Activated naive CD4-positive, alpha-beta T cell treated with anti-CD3 and anti-CD28 coated beads, Interleukin-2, amount 10 ng/mL, durations not matched to agents 7 days and 5 days (primary cell): ENCODE measurements at places on chromosomes 7 and 10.

DNA sequence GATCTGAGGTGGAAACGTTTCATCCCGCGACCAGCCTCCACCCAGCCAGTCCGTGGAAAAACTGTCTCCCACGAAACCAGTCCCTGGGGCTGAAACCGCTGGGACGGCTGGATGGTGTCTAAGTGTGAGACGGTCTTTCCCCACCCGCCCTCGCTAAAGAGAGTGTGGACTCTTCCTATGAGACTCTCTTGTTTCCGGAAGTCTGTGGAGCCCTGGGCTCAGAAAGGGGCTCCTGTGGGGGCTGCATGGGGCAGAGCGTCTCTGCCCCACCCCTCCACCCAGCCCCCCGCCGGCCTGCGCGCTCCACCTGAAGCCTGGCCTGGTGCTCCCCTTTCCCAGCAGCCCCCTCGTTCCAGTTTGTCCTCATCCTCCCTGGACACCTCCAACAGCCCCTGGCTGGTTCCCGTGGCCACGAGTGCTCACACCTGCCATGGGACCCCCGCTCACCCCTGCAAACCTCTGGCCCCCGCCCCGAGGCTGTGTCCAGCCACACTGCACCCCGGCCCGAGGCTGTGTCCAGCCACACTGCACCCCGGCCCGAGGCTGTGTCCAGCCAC, 28.7 kb downstream of the CFAP46 start:
- H3K36me3 ChIP-seq: no peaks in the 10 kb centered on the region
- no peak overlapping the region for H3K4me3 ChIP-seq
- H3K27ac ChIP-seq: no peak overlapping the region
- DNase-seq: no peak

- H3K4me1 ChIP-seq: peaks cover 5% of the 10 kb centered on the region
- H3K27ac ChIP-seq: no peak overlapping the region
- no peak overlapping the region for H3K4me3 ChIP-seq
- H3K27me3 ChIP-seq: peaks cover 4% of the 10 kb centered on the region
- H3K36me3 ChIP-seq: no peaks in the 10 kb centered on the region
Observed at GRCh38 chr7:30032310-30033125, 4.3 kb downstream of the PLEKHA8 start.

DNA sequence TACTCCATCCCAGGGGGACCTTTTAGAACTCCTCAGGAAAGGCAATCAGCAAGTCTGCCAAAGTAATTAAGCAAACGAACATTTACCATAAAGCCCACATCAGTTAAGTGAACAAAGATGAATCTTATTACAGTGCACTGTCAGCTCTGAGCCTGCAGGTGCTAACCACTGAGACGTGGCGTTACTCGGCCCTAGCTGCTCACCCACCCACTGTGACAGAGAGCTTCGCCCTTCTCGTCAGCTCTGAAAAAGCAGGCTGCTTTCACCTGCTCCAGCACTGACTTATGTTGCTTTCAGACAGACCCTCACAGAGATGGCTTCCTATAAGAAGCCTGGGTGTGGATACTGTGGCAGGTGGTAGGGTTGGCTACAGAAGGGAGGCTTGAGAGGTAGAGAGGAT, 57.7 kb upstream of the KCNIP2 start:
- no peak for DNase-seq
- H3K27me3 ChIP-seq: no peaks in the 10 kb centered on the region
- H3K4me1 ChIP-seq: peaks cover 9% of the 10 kb centered on the region
- no peak overlapping the region for H3K27ac ChIP-seq
- peaks cover 5% of the 10 kb centered on the region for H3K36me3 ChIP-seq

DNA sequence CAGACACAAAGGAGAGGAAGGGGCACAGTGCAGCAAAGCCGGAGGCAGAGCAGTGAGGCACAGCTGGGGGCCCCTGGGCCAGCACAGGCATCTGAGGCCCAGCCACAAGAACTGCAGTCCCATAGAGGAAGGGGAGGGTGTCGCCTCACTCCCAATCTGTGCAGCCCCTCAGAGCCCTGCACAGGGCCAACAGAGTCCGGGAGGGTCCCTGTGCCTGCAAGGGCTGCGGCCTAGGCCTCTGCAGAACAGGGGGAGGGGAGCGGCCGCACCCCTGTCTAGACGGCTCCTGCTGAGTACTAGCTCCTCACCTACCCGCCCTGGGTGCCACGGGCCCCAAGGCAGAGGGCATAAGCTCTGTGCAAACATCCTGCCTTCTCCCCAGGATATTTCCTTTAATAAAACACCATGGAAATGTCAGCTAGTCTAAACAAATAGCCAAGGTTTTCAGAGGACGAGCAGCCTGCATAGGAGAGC, 32.4 kb upstream of the RET start:
- no peaks in the 10 kb centered on the region for H3K36me3 ChIP-seq
- no peak overlapping the region for H3K27ac ChIP-seq
- H3K4me1 ChIP-seq: no peaks in the 10 kb centered on the region

GRCh38 chr10:31590023-31590800, 271.2 kb downstream of the ZEB1 start:
- H3K27me3 ChIP-seq: peaks cover 38% of the 10 kb centered on the region
- no peak overlapping the region for H3K27ac ChIP-seq
- no peak overlapping the region for H3K4me3 ChIP-seq
- DNase-seq: no peak
- H3K36me3 ChIP-seq: no peaks in the 10 kb centered on the region

DNA sequence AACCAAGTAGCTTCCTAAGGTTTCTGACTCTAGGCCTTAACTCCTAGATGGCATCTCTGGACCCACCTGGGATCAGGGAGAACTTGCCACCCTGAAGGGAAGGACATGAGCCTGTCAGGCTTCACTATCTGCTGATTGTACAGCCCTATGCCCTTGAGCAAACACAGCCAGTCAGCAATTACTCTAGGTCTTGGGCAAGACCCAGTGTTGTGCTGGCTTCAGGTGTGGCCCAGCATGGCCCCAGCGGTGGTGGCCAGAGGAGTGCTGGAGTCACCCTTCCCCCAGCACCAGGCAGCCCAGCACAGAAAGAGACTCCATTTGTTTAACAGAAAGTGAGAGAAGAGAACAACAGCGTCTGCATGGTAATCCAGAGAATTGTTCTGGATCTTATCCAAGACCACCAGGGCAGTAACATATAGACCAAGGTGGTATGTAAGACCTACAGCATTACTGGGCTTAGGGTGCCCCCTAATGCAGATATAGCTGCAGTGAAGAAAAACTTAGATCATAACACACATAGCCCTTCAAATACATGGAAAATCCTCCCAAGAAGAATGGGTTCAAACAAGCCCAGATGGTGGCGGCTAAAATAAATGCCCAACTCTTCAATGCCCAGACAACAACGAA, 207.7 kb downstream of the MAGI2 start:
- no peaks in the 10 kb centered on the region for H3K4me1 ChIP-seq
- no peaks in the 10 kb centered on the region for H3K36me3 ChIP-seq
- H3K27me3 ChIP-seq: no peaks in the 10 kb centered on the region
- no peak overlapping the region for H3K27ac ChIP-seq

DNA sequence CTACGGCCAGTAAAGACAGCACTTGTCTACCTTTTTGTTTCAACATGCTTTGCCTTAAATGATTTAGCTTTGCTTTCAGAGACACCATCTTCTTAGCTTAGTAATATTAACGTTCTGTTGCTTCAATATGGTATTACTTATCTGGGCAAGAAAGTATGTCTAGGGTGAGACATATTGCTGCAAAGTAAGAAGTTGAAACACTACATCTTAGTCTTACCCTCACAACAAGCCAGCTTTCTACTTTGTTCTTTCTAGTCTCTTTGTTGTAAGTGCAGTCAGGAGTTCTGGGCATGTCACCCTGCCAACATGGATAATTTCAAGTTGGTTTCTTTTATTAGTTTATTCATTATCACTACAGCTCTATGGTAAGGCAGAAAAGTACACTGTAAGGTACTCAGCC, 122.7 kb upstream of the DNAJB12 start:
- no peak for DNase-seq
- H3K27me3 ChIP-seq: no peaks in the 10 kb centered on the region
- no peaks in the 10 kb centered on the region for H3K4me1 ChIP-seq
- no peak overlapping the region for H3K4me3 ChIP-seq
- peaks cover 12% of the 10 kb centered on the region for H3K36me3 ChIP-seq
- H3K27ac ChIP-seq: no peak overlapping the region

- DNase-seq: no peak
- no peak overlapping the region for H3K27ac ChIP-seq
- H3K27me3 ChIP-seq: no peaks in the 10 kb centered on the region
- no peaks in the 10 kb centered on the region for H3K4me1 ChIP-seq
- peaks cover 1% of the 10 kb centered on the region for H3K36me3 ChIP-seq
- no peak overlapping the region for H3K4me3 ChIP-seq
Observed at GRCh38 chr10:24664991-24665390, 58.7 kb downstream of the ARHGAP21 start.

DNA sequence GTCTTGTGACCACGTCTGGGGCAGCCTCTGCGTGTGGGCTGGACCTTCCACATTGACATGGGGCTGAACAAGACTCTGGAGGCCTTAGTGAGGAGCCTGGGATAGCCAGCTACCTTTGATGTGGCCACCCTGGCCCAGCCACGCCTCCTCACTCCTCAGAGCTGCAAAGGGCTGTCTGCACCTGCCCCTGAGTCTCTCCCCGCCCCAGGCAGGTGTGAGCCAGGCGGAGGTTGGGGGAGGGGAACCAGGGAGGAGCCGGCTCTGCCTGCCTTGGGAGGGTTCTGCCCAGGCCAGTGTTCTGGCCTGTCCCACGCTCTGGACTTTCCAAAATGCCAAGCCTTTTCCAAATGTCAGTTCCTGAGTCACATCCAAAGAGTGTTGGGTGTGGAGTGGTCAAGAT, 72.2 kb downstream of the GTF2IRD1 start:
- no peaks in the 10 kb centered on the region for H3K4me1 ChIP-seq
- DNase-seq: no peak
- H3K27me3 ChIP-seq: no peaks in the 10 kb centered on the region
- H3K4me3 ChIP-seq: no peak overlapping the region

- no peaks in the 10 kb centered on the region for H3K4me1 ChIP-seq
- no peak overlapping the region for H3K27ac ChIP-seq
- no peaks in the 10 kb centered on the region for H3K36me3 ChIP-seq
- H3K27me3 ChIP-seq: no peaks in the 10 kb centered on the region
Observed at GRCh38 chr7:68833422-68833821, 764.9 kb upstream of the AUTS2 start.

DNA sequence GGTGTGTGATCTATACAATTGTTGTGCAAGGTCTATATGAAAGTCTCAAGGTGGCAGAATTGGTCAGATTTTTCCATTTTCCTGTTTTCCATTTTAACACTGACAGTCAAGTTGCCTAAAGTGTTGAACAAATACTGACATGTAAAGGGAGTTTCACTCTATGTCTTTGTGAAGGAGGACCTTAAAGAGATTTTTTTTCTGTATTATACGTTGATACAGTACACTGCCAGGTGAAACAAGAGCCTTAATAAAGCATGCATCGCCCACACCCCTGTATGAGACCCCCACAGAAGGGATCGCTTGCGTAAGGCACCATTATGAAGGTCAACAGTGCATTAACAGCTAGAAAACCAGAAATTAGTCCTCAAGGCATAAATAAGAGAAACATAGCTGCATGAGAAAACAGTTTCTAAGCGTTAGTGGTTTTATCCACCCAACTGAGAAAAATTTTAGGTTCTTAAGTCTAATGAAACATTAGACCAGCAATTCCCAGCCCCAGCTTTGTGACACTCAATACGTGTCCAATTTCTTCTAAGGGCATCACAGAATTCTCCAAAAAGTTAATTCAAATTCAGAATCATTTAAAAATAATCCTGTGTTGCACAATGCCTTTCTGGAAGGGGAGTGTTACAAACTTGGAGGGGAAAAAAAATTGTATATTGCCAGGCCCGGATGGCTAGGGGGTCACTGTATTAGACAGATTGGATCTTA, 6.9 kb downstream of the KLF6 start:
- DNase-seq: no peak
- peak overlapping the region; percentile 79 for H3K27ac ChIP-seq
- H3K27me3 ChIP-seq: no peaks in the 10 kb centered on the region
- peaks cover 78% of the 10 kb centered on the region for H3K4me1 ChIP-seq

DNA sequence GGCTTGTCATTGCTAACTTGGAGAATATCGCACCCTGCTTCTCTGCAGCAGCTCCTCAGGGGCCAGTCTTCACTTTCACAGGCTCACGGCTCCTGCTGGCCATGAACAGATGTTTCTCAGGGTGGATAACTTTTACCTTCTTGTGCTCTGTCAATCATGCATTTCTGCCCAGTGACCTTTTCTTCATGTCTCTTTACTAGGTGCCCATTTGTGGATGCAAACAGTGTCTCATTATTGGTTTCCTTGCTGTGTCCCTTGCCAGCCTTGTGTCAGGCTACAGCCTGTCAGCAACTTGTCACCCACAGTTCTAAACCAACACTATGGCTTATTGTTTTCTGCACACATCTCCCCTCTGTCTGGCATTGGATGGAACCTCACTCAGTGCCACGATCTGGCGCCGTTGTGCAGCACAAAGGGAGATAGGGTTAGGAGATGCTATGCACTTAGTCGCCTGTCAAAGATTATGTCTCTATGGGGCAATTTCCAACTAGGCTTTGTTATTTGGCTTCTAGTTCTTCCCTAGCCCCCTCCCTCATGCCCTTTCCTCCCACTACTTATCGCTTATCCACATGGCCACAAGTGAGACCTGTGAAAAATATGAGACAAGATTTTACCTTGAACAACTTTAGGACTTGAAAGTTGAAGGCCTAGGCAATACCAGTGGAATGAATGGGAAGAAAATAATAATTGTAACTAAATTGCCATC, 45.7 kb upstream of the NXPH1 start:
- H3K4me1 ChIP-seq: peaks cover 11% of the 10 kb centered on the region
- H3K27ac ChIP-seq: no peak overlapping the region
- no peaks in the 10 kb centered on the region for H3K36me3 ChIP-seq
- no peak for DNase-seq
- peaks cover 4% of the 10 kb centered on the region for H3K27me3 ChIP-seq

DNA sequence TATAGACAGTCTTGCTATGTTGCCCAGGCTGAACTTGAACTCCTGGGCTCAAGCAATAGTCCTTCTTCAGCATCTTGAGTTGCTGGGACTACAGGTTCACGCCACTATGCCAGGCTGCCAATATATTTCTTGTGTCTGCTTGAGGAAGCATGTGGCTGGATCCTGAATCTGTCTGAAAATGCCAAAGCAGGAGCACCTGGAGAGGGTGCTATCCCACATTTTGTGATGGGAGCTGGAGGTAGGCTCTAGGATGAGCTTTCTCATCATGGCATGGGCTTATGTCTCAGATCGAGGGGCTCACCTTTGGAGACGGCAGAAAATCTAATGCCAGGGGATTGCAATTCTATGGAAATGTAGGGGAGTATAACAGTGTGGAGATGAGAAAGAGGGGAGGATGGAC, 744.2 kb downstream of the GRID1 start:
- H3K27me3 ChIP-seq: peaks cover 28% of the 10 kb centered on the region
- DNase-seq: no peak
- H3K36me3 ChIP-seq: no peaks in the 10 kb centered on the region
- peaks cover 2% of the 10 kb centered on the region for H3K4me1 ChIP-seq
- H3K27ac ChIP-seq: no peak overlapping the region
- no peak overlapping the region for H3K4me3 ChIP-seq

DNA sequence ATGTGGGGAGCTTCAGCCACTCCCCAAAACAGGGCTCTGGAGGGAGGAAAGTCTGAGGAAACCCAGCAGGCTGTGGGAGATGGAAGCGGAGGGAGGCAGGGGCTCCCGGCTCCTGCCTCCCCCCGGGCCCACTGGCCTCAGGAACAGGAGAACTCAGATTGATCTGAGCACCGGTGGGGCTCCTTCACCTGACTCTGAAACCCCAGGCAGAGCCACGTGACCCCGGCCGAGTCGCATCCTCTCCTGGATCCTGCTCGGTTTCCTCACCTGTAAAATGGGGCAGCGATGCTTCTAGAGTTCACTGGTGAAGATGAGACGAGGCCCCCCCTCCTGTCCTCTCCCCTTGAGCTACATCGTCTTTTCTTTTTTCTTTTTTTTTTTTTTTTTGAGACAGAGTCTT, 33.6 kb downstream of the TCERG1L start:
- no peak for DNase-seq
- H3K27ac ChIP-seq: no peak overlapping the region
- H3K4me1 ChIP-seq: no peaks in the 10 kb centered on the region
- no peaks in the 10 kb centered on the region for H3K36me3 ChIP-seq

- H3K27ac ChIP-seq: peak overlapping the region; percentile 96
- peak overlapping the region; percentile 92 for H3K4me3 ChIP-seq
- H3K36me3 ChIP-seq: peaks cover 10% of the 10 kb centered on the region
- peak; percentile 66 for DNase-seq
Observed at GRCh38 chr10:102645388-102645740, 1.1 kb downstream of the TRIM8 start.
